ENCODE measurements at places on chromosomes 7 and 10.

- no peaks in the 10 kb centered on the region for H3K4me1 ChIP-seq
- H3K27me3 ChIP-seq, result no peaks in the 10 kb centered on the region
- DNase-seq, result no peak
Observed at GRCh38 chr10:98778277-98778759, 331.6 kb upstream of the HPS1 start.

DNA sequence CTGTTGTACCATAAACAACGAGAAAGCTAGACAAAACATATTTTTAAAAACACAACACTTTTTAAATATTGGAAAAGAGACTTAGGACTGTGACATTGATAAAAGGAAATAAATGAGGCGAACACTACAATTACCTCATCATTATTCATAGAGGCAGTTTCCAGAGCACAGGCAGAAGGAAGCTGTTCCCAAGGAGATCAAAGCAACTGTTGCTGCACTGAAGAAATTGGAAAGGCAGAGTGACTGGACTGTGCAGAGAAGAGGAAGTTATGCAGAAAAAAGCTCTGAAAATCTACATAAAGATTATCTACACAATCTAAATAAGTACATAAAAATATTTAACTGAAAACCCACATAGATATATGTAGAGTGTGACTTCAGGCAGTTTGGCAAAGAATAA, 32.8 kb downstream of the MYO3A start:
- no peaks in the 10 kb centered on the region for H3K27me3 ChIP-seq
- no peaks in the 10 kb centered on the region for H3K4me1 ChIP-seq
- no peak for DNase-seq
- no peaks in the 10 kb centered on the region for H3K36me3 ChIP-seq
- H3K4me3 ChIP-seq, result no peak overlapping the region
- no peak overlapping the region for H3K27ac ChIP-seq

- no peaks in the 10 kb centered on the region for H3K36me3 ChIP-seq
- no peak overlapping the region for H3K4me3 ChIP-seq
- no peak overlapping the region for H3K27ac ChIP-seq
- no peaks in the 10 kb centered on the region for H3K4me1 ChIP-seq
Observed at GRCh38 chr10:12801214-12802087, 200.1 kb downstream of the CCDC3 start.

DNA sequence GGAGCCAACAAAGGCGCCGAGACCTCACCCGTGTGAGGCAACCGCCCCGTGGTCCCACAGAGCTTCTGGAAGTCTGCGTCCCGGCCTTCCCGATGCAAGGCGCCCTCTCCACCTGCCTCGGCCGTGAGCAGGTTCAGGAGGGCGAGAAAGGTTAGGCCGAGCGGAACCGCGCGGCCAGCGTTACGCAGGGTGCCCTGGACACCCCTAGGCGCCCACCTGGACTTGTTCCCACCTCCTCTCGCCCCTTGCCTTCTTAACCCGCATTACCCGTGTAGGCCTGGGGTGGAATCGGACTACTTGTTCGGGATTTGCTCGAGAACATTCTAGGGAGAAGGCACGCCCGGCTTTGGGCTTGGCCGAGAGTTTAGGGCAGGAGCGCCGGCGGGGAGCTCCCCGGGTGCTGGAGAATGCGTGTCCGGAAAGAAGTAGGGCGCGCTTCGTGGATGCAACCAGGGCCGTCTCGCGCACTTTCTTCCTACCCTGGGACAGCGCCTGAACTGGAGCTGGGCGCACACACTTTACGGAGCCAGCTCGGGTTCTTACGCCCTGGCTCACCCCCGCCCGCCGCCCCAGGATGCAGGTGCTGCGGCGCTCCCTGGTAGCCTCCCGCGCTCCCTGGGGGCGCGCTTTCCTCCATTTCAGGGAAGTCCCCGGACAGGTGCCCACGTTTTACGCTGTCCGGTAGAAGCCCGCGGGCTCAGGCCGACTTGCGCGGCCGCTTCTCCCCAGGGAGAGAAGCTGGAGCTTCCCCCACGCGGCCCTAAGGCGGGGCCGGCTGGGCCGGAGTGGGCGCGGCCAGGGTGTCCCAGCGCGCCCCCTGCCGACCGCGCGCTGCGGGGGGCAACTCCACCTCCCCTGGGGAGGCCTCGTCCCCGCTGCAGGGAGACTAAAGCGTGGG, 74.5 kb downstream of the INSIG1 start:
- DNase-seq, result no peak
- peaks cover 47% of the 10 kb centered on the region for H3K4me1 ChIP-seq
- no peak overlapping the region for H3K4me3 ChIP-seq
- peaks cover 84% of the 10 kb centered on the region for H3K27me3 ChIP-seq

GRCh38 chr7:130112093-130112492, 41.8 kb downstream of the KLHDC10 start:
- DNase-seq, result no peak
- no peak overlapping the region for H3K27ac ChIP-seq
- H3K36me3 ChIP-seq, result no peaks in the 10 kb centered on the region
- no peaks in the 10 kb centered on the region for H3K27me3 ChIP-seq
- H3K4me3 ChIP-seq, result no peak overlapping the region
- H3K4me1 ChIP-seq, result no peaks in the 10 kb centered on the region

- H3K4me1 ChIP-seq, result no peaks in the 10 kb centered on the region
- no peak for DNase-seq
- H3K27ac ChIP-seq, result no peak overlapping the region
Observed at GRCh38 chr10:43952760-43953159, 304.1 kb upstream of the ZNF32 start.

- peak overlapping the region; percentile 72 for H3K27ac ChIP-seq
- H3K27me3 ChIP-seq, result no peaks in the 10 kb centered on the region
- no peaks in the 10 kb centered on the region for H3K36me3 ChIP-seq
Observed at GRCh38 chr10:106044503-106044902, 1120.0 kb downstream of the SORCS1 start.

- DNase-seq, result no peak
- H3K4me1 ChIP-seq, result peaks cover 8% of the 10 kb centered on the region
- peaks cover 18% of the 10 kb centered on the region for H3K36me3 ChIP-seq
- H3K4me3 ChIP-seq, result no peak overlapping the region
- no peak overlapping the region for H3K27ac ChIP-seq
- no peaks in the 10 kb centered on the region for H3K27me3 ChIP-seq
Observed at GRCh38 chr7:5481241-5482019, 57.8 kb upstream of the TNRC18 start.

GRCh38 chr7:123440101-123440548, 94.3 kb downstream of the IQUB start:
- DNase-seq, result no peak
- H3K36me3 ChIP-seq, result no peaks in the 10 kb centered on the region
- no peak overlapping the region for H3K4me3 ChIP-seq

DNA sequence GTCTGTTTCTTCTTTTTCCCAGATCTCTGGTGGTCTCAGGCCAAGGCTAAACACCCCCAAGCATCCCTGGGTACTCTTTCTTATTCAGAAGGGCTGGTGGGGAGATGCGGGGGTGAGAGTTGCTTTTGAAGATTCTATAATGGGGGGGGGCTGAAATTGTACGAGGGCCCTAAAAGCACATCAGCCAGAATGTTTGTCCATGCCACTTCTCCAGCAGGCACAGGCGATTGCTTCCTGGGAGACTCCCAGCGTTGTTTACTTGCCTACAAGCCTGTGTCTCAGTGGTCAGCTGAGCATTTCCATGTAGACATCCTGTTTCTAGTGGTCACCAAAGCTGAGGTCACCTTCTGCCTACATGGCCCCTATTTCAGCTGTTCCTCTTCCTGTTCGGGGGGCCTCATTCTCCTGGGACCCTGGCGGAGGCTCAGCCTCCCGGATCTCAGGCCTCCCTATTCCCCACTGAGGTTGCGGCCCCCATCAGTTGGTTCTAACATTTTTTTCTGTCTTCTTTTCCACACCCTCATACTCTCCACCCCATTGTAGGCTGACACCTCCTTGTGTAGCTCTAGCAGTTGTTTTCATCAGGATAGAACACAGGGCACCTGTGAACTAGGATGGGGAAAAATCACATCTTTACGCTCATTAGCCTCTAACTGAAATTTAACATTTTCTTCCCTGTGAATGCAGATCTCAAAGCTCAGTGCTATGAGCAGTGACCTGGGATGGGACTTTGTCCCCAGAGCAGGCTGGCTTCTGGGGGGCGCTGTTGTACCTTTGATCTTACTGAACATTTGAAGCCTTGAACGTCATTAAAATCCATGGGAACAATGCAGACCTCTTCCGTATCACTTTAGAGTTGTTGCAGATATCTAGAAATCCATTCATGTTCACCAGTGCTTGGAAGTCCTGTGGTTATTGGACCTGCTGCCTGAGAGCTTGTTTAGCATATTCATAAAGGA, 286.5 kb downstream of the GLRX3 start:
- H3K4me3 ChIP-seq, result no peak overlapping the region
- H3K27me3 ChIP-seq, result no peaks in the 10 kb centered on the region
- no peaks in the 10 kb centered on the region for H3K4me1 ChIP-seq
- H3K27ac ChIP-seq, result no peak overlapping the region

GRCh38 chr10:6674291-6674690, 94.2 kb upstream of the PRKCQ start:
- no peak for DNase-seq
- no peaks in the 10 kb centered on the region for H3K4me1 ChIP-seq
- no peaks in the 10 kb centered on the region for H3K36me3 ChIP-seq
- H3K27ac ChIP-seq, result no peak overlapping the region
- no peak overlapping the region for H3K4me3 ChIP-seq

DNA sequence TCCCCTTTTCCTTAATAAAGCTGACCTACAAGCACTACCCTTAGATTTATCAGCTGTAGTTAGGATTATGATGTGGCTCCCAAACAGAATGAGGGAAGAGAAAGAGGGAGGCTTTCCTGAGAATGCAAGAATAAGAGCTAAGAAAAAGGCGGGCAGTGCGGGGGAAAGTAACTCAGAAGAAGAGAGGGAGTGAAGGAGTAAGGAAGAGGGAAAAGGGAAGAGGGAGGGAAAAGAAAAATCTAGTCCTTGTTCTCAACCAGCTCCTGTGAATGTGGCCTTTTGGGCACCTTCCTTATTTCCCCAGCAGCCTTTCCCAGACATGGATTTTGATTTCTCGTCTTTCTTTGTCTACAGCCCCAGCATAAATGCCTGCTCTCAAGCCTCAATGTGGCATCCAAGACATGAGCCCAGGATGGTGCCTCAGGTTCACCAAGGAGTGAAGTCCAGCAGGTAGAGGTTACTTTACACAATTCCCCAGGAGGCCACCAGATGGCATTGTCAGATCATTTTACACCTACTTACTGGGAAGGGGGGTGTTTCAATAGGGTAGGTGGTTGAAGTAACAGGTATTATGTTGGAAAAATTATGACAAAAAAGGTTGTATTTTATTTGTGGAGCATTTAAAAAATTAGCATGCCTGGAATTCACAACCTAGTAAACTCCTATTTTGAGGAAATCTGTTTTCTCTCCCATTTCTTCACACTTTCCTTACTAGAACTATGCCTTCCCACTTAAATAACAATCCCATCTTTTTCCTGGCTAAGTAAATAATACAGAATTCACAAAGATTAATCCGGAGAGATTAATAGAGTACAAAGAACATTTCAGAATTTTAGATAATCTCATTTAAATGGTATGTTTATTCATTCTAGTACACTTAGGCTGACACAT, 106.5 kb downstream of the HTR7 start:
- H3K27ac ChIP-seq, result no peak overlapping the region
- H3K4me1 ChIP-seq, result no peaks in the 10 kb centered on the region
- no peaks in the 10 kb centered on the region for H3K27me3 ChIP-seq
- no peak overlapping the region for H3K4me3 ChIP-seq
- H3K36me3 ChIP-seq, result no peaks in the 10 kb centered on the region

GRCh38 chr7:88042157-88042556, 108.1 kb downstream of the ADAM22 start:
- no peaks in the 10 kb centered on the region for H3K36me3 ChIP-seq
- no peak overlapping the region for H3K4me3 ChIP-seq
- no peak overlapping the region for H3K27ac ChIP-seq
- no peak for DNase-seq
- H3K27me3 ChIP-seq, result no peaks in the 10 kb centered on the region
- H3K4me1 ChIP-seq, result no peaks in the 10 kb centered on the region

DNA sequence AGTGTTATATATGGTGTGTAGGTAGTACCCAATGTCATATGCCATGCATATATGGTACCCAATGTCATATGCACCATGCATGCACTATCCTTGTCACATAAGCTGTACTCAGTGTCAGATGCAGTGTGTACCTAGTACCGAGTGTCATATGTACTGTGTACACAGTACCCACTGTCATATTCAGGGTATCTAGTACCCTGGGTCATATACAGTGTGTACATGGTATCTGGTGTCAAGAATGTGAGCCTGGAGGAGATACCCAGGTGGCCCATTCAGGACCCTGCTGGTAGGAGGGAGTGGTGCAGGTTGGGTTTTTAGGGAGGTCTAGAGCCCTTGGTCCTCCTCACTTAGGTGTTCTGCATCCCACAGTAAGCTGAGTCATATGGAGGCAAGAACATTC, 1.8 kb downstream of the ZMYND11 start:
- peaks cover 28% of the 10 kb centered on the region for H3K4me1 ChIP-seq
- DNase-seq, result no peak
- peak overlapping the region; percentile 80 for H3K4me3 ChIP-seq
- no peak overlapping the region for H3K27ac ChIP-seq

GRCh38 chr10:36362257-36362656, 720.2 kb upstream of the FZD8 start:
- H3K27ac ChIP-seq, result no peak overlapping the region
- no peaks in the 10 kb centered on the region for H3K27me3 ChIP-seq
- no peak for DNase-seq
- H3K36me3 ChIP-seq, result no peaks in the 10 kb centered on the region
- no peaks in the 10 kb centered on the region for H3K4me1 ChIP-seq

- H3K27ac ChIP-seq, result no peak overlapping the region
- H3K27me3 ChIP-seq, result no peaks in the 10 kb centered on the region
- H3K4me3 ChIP-seq, result no peak overlapping the region
- no peaks in the 10 kb centered on the region for H3K4me1 ChIP-seq
- H3K36me3 ChIP-seq, result no peaks in the 10 kb centered on the region
- DNase-seq, result no peak
Observed at GRCh38 chr7:25031007-25031406, 51.0 kb upstream of the OSBPL3 start.

- H3K4me1 ChIP-seq, result no peaks in the 10 kb centered on the region
- no peaks in the 10 kb centered on the region for H3K27me3 ChIP-seq
- no peaks in the 10 kb centered on the region for H3K36me3 ChIP-seq
- DNase-seq, result no peak
- no peak overlapping the region for H3K4me3 ChIP-seq
Observed at GRCh38 chr7:156475179-156475578, 165.4 kb upstream of the RNF32 start.

GRCh38 chr10:56035489-56035888, 325.6 kb downstream of the ZWINT start:
- no peaks in the 10 kb centered on the region for H3K27me3 ChIP-seq
- H3K4me1 ChIP-seq, result no peaks in the 10 kb centered on the region
- no peak overlapping the region for H3K27ac ChIP-seq
- no peak overlapping the region for H3K4me3 ChIP-seq
- H3K36me3 ChIP-seq, result no peaks in the 10 kb centered on the region

DNA sequence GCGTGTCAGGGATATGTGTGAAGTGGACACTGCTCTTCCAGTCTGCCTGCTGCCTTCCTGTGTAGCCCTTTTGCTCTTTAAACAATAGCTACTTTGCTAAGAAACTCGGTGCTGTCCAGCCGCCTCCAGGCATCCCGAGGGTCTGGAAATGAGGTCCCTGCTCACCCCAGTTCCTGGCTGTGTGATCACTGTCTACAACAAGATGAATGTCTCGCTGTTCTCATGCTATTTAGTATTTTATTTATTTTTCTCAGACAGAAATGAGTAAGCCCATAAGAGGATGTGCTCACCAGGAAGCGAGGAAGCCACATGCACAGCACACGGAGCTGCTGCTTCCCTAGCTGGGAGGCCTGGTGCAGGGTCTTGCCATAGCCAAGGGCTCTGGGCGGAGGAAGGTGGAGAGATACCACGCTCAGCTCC, 167.0 kb upstream of the PITRM1 start:
- H3K27ac ChIP-seq, result no peak overlapping the region
- DNase-seq, result no peak
- no peaks in the 10 kb centered on the region for H3K27me3 ChIP-seq
- no peak overlapping the region for H3K4me3 ChIP-seq
- no peaks in the 10 kb centered on the region for H3K4me1 ChIP-seq

All from tibial nerve (tissue), 4 donors.